ENCODE measurements at places on chromosomes 6 and 20.

DNA sequence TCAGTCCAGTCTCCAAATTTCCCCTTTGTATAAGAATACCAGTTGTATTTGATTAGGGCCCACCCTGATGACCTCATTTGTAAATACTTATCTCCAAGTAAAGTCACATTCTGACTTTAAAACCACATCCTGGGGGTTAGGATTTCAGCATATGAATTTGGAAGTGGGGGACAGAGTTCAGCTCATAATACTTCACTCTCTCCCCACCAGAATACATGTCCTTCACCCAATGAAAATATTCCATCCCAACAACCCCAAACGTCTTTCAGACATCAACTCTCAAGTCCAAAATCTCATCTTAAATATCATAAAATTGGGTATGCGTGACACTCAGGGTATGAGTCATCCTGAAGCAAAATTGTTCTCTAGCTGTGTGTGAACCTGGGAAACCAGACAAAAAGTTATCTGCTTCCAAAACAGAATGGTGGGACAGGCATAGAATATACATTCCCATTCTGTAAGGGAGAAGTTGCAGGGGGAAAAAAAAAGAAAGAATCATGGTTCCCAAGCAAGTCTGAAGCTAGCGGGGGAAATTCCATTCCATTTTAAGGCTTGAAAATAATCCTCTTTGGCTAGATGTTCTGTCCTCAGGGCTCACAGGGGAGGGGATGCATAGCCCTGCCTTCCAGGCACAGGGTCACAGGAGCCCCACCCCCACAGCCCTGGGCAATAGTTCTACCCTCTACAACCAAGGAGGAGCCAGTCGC is 113.9 kb downstream of the ADAT2 start:
- DNase-seq = peak; percentile 28

DNA sequence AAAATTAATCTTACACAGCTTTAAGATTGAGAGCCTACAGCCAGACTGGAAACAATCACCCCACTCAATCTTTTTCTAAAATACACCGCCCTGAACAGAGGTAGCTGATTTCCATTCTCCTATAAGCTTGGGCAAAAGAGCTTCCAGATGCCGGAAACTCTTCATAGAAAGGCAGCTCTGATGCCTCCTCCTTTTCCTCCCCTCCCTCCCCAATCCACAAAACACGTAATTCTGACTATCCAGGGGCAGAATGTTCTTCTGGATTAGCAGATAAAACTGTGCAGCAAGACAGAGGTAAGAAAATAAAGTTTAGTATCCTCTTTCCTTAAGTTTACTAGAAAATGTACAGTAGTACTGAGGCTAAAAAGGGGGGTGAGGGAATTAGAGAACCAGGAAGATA is 15.8 kb downstream of the ADNP start:
- DNase-seq = no peak

- no peak for DNase-seq
Observed at GRCh38 chr6:144665932-144666450, 380.9 kb downstream of the UTRN start.

- no peak for DNase-seq
Observed at GRCh38 chr20:2528671-2529271, 7.6 kb upstream of the TMC2 start.

GRCh38 chr20:57761413-57761734 is 51.6 kb upstream of the PMEPA1 start:
- no peak for DNase-seq

- no peak for DNase-seq
Observed at GRCh38 chr6:116595247-116595646, 21.0 kb upstream of the RSPH4A start.

DNA sequence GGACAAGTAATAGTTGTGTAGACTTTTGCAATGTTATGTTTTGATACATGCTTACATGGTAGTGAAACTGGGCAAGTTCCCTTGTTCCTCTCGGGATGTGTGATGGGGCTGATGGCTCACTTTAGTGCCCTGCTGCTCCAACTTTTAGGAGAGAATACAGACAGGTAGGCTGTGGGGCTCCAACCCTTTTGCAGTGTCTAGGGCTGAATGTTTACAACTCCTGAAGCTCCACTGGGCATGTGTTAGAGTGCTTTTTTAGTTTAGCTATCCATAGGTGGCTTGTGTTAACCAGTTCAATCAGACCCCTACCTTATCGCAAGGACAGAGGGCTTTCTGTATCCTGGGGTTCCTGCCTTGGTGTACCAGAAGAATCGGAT is 33.8 kb downstream of the SERPINB6 start:
- no peak for DNase-seq

DNA sequence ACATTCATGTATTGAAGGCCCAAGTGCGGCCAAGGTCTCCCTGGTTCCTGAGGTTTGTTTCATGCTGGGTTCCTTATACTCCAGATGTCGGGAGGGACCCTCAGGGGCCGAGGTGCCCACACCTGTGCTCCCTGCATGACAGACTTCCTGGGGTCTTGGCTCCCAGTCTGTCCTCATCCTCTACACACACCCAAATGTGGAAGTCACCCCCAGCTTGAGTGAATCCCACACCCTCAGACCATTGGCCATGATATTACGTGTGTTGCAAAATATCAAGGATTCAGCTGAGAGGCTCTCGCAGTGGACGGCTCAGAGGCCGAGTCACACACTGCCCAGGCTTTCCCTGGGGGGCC is 82.2 kb upstream of the DUSP22 start:
- no peak for DNase-seq
